Ureter (tissue), 1 donor: ENCODE measurements at places on chromosomes 7 and 10. TPM values are rescaled to one million over a fixed set of nuclear protein-coding genes. Genes with fewer than 3 reads are reported as not detected.

DNA sequence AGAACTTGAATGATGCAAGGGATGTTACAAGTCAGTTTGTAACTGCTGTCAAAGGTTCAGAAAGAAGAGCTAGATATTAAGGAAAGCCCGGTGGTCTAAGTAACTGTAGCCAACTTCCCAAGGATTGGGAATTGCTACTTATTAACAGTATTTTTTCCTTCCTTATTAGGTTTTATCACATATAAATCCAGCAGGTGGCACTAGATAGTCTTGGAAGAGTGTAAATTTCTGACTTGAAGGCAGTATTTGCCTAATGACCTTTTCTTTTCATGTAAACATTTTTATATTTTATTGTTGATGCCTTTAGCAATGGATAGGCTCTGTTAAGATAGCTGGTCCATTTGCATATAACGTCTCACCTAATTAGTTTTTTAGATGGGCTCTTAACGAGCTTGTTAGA is 51.2 kb downstream of the ANLN start:
- no peak for DNase-seq

The CHAT gene
- not detected for total RNA-seq

DNA sequence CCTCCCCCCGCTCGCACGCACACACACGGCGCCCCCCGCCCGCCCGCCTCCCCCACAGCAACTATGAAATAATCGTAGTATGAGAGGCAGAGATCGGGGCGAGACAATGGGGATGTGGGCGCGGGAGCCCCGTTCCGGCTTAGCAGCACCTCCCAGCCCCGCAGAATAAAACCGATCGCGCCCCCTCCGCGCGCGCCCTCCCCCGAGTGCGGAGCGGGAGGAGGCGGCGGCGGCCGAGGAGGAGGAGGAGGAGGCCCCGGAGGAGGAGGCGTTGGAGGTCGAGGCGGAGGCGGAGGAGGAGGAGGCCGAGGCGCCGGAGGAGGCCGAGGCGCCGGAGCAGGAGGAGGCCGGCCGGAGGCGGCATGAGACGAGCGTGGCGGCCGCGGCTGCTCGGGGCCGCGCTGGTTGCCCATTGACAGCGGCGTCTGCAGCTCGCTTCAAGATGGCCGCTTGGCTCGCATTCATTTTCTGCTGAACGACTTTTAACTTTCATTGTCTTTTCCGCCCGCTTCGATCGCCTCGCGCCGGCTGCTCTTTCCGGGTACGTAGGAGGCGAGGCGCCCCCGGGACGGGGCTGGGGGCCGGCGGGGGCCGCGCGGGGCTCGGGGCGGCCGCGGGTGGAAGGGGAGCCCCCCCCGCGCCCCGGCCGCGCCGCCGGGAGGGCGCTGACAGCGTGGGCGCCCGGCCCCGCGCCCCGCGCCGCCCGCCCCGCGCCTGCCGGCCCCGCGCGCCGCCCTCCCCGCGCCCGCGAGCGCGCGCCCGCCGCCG is 441 bp downstream of the BMI1 start:
- no peak for DNase-seq

The GALNT17 gene
- 6.0 TPM for total RNA-seq

- no peak for DNase-seq
Measured at GRCh38 chr7:3107889-3108570, 64.4 kb upstream of the CARD11 start.

The TUBB8 gene
- 0.78 TPM for total RNA-seq

DNA sequence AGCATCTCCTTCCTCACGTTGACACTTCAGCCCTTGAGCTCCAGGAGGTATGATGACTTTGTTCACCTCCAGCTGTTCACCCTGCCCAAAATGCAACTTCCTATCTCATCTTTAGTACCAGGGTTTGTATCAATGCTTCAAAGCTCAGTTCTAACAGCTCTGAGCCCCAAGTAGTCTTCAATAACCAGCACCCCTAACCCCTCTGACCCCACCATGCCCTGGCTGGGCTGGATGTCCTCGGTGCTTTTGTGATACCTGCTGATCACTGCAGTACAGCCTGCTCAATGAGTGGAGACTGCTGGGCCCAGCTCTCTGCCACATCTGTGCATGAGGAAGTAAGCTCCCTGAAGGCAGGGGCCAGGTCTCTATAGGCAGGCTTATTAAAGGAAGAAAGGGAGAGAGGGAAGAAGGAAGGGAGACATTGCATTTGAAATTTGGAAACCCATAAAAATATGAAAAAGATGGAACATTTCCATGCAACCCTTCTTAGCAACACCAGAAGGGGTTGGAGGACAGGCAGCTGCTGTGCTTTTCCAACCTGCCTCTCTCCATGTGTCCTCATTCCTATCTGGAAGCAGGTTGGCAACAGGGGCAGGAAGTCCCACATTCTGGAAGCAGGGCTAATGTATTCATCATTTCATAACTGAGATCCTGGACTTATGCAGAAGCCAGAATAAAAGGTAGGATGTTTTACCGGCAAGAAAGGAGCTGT is 756.1 kb downstream of the GRID1 start:
- peak; percentile 17 for DNase-seq

GRCh38 chr7:68752485-68753178 is 845.6 kb upstream of the AUTS2 start:
- DNase-seq, result no peak

The MYO1G gene
- 6.0 TPM for total RNA-seq

GRCh38 chr10:59891349-59891748 is 15.0 kb downstream of the CCDC6 start:
- DNase-seq, result no peak

The JAKMIP3 gene
- total RNA-seq, result 1.1 TPM

The HMX2 gene
- total RNA-seq, result not detected

GRCh38 chr10:25382029-25382810 is 207.4 kb downstream of the GPR158 start:
- no peak for DNase-seq

The NEBL gene
- total RNA-seq, result 25.5 TPM

DNA sequence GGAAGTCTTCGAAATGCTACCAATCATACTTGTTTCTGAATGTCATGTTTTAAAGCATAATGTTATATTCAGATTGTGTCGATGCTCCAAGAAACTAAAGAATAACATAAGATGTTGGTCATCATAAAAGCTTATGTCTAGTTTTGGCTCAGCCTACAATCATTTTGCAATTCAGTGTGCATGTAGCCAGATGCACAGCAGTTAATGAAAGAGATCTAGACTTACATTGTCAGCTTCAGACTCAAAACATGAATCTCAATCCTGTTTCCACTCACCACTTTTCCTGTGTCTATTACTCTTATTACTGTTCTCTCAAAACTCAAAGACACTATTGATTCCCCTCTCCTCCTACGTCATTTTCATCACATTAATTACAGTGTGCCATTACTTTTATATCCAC is 21.4 kb downstream of the TMEM196 start:
- no peak for DNase-seq

DNA sequence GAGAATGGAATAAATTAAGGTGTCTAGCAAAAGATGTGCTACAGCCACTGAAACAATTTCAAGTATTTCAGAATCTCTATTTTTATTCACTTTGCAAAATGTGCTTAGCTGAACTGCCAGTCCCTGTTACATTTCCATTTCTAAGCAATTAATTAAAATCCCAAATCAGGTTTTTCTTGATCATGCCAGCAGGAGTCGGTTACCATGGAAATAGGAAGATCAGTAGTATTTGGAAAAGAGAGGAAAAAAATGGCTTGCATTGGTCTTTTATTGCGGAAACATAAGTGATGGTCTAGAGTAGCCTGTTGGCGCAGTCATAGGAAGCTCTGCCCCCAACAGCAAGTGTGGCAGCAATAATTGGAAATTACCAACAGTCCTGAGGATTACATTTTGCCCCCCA is 867.1 kb downstream of the GATA3 start:
- no peak for DNase-seq

The GIMAP2 gene
- total RNA-seq, result 11.5 TPM

The SPDYE2 gene
- 0.52 TPM for total RNA-seq

- DNase-seq, result no peak
Measured at GRCh38 chr10:127406018-127406550, 143.0 kb upstream of the NPS start.

GRCh38 chr10:31146491-31147209 is 115.0 kb upstream of the ZNF438 start:
- DNase-seq, result no peak

- DNase-seq, result peak; percentile 13
Measured at GRCh38 chr10:1094112-1095057, 38.2 kb downstream of the WDR37 start.

DNA sequence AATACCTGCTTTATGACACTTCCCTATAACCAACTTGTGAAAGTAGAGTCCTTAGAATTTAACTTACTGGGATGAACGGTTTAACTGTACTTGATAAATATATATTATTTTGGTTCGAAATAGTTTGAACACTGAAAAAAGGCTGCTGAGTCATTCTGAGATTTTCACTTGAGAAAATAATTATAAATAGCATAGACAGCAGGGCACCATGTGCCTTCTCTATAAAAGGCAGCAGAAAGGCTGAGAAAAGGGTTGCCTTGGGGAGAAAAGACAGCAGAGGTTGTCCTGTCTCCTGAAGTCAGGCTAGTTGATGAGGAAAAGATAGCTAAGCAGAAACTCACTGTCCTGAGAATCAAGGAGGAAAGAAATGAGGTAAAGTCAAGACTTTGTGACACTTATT is 92.4 kb downstream of the CTTNBP2 start:
- DNase-seq, result no peak

The COL26A1 gene
- not detected for total RNA-seq

The PTEN gene
- 159 TPM for total RNA-seq

- no peak for DNase-seq
Measured at GRCh38 chr10:47309408-47310089, 9.6 kb downstream of the GDF10 start.

The PKD2L1 gene
- 0.16 TPM for total RNA-seq

The VWA2 gene
- 5.1 TPM for total RNA-seq

DNA sequence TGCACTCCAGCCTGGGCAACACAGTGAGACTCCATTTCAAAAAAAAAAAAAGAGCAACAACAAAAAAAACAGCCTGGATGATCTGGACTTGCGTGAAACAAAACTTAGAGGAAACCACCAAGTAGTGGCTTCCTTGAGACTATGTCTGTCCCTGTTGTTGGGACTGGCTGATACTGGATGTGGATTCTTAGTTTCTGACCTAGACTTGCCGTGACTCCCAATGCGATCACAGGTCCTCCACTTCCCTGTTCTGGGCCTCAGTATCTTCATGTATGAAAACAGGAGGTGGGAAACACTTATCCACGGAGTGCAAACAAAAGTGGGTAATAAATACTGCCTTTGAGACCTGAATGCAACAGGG is 125.7 kb downstream of the PRPF18 start:
- DNase-seq, result no peak

DNA sequence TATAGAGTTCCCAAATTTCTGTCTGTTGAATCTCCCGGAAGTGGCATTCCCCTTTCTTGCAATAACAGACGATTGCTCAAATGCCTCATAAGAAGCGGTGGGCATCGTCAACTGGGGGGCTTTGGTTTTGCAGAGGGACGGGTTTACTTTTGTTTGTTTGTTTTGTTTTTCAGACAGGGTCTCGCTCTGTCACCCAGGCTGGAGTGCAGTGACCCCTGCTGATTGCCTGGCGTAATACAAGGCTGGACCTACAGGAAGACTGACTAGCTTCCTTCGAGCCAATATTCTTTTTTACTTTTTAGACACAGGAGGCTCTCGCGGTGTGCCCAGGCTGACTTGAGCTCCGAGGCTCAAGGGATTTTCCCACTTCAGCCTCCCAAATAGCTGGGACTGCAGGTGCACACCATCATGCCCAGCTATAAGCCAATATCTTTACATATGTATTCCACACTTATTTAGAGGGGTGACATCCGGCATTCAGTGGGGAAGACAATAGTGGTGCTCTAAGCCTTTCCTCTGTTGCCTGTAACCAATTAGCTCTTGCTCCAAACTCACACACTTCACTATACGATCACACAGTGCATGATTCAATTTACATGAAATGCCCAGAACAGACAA is 58.1 kb downstream of the FHIP2A start:
- DNase-seq, result no peak

DNA sequence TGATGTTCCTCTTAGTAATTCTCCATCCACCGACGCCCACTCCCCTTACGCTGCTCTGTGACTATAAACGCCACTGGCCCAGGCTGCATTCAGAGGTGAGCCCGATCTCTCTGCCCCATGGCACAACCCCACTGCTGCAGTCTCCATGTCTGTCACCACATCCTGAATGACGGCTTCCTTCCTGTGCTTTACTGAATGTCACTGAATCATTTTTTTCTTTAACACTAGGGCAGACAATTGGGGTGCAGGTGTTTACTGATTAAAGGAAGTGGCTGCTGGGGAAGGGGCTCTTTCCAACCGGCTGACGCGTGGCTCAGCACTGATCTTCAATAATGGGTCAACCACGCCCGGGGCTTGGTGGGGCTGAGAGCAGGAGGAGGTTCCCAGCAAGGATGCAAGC is 208.3 kb downstream of the USP6NL start:
- no peak for DNase-seq

DNA sequence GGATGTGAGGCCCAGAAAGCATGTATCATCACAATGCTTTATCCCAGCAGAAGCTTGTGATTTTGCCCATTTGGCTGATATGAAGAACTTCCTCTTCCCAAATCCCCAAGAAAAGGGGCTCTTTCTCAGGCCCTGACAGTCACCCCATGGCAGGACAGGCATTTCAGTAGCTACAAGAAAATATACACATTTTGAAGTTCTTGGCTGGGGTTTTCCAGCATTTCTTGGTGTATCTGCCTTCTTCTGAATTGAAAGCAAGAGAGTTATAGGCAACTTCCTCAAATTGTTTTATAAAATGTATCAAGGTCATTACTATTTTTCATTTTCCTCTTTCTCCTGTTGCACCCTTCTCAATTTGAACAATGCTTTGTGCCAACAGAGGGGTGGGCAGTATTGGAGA is 63.3 kb upstream of the PDLIM1 start:
- DNase-seq, result no peak

The C7orf33 gene
- not detected for total RNA-seq

GRCh38 chr7:112022128-112022527 is 184.1 kb downstream of the DOCK4 start:
- no peak for DNase-seq

GRCh38 chr7:105796365-105796764 is 80.0 kb downstream of the ATXN7L1 start:
- DNase-seq, result no peak

The PSD gene
- total RNA-seq, result 5.1 TPM

GRCh38 chr7:143271240-143271639 is 8.0 kb downstream of the GSTK1 start:
- no peak for DNase-seq

- no peak for DNase-seq
Measured at GRCh38 chr10:129921801-129922597, 42.1 kb downstream of the EBF3 start.

- no peak for DNase-seq
Measured at GRCh38 chr10:10854725-10855124, 162.9 kb upstream of the CELF2 start.

DNA sequence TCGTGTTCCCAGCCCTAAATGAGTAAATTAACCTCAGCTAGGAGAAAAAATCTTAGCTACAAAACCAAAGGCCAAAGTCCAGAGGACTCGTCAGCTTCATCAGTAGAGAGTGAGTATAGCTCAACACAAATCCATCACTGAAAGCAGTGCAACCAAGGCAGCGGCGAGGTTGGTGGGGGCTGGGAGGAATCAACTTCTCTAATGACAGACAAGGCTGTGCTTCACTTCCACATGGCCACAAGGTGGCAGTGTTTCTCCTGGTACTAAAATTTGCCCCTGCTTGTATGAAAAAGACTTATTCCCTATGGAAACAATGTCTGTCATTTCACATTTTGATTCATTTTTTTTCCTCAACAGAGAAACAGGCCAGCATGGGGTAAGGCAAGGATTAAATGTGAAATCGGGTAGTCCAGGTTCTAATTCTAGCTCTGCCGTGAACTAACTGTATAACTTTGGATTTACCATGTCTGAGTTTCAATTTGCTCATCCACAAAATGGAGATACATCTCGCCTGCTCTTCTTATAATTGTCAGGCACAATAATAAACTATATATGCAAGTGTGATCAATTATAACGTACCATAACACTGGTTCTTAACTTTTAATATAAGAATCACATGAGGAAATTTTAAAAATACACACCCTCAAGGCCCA is 39.3 kb downstream of the FAS start:
- DNase-seq, result peak; percentile 74
